Uterus (tissue), 4 donors: ENCODE measurements at places on chromosomes 3 and 15.
A peak's percentile ranks its signal among the peaks of the same experiment; 100 is the strongest.

- H3K27me3 ChIP-seq = no peaks in the 10 kb centered on the region
- H3K4me1 ChIP-seq = no peaks in the 10 kb centered on the region
- H3K36me3 ChIP-seq = no peaks in the 10 kb centered on the region
- no peak overlapping the region for H3K4me3 ChIP-seq
- no peak overlapping the region for H3K27ac ChIP-seq
- no peak for DNase-seq
Measured at GRCh38 chr3:144915202-144915601, 943.6 kb downstream of the DIPK2A start.

GRCh38 chr15:39115379-39116057, 465.4 kb upstream of the THBS1 start:
- no peaks in the 10 kb centered on the region for H3K4me1 ChIP-seq
- no peaks in the 10 kb centered on the region for H3K27me3 ChIP-seq
- H3K36me3 ChIP-seq = no peaks in the 10 kb centered on the region
- no peak overlapping the region for H3K4me3 ChIP-seq
- no peak overlapping the region for H3K27ac ChIP-seq
- DNase-seq = no peak

DNA sequence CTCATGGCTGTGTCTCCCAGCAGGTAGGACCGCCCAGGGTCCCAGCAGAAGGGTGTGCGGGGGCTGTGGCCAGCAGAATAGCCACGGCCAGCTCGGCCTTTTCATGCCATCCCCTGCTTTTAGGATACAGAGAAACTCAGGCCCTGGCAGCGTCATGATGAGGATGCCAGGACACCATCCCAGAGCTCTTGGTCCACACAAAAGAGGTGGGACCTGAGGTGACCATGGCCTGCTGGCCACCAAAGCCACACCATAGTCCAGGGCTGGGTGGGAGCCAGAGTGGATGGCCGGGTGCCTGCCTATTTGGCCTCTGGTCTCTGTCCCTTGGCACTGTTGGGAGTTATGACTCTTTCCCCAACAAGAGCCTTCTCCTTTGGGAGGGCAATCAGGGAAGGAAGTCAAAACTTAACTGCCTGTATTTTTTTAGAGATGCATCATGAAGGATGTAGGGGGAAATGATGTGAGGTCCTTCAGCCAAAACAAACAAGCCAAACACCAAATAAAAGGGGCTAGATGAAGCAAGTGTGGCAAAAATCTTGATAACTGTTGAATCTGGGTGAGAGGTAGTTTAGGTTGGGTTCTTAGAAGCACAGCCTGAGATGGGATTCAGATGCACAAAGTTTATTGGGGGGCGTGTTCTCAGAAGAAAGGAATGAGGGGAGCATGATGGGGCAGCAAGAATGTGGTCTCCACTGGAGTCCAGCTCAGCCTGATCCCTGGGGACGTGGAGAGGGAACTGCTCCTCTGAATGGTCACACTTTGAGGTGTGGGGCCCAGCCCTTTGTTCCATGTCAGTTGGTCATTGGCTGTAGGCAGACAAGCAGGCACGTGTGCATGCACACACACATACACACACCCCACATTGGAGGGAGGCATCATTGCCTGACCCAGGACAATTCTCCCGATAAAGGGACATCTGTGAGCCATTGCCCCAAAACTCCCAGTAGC, 33.2 kb downstream of the SMAD6 start:
- H3K27ac ChIP-seq = peak overlapping the region; percentile 70
- DNase-seq = no peak
- H3K36me3 ChIP-seq = no peaks in the 10 kb centered on the region
- H3K4me1 ChIP-seq = peaks cover 9% of the 10 kb centered on the region

DNA sequence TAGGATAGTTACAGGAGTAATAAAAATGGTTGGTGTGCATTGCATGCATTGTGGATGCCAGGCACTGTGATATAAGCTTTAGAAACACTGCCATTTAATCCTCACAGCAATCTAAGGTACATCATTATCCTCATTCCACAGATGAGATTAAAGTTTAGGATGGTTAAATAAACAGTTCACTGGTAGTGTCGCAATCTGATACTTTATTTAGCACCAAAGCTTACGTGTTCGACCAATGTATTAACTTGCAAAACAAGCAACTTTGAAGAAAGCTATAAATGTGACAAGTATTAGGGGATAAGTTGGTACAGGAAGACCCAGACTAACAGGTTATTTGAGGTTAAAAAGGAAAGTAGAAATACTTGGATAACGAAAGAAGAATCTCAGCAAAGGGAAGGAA, 150.5 kb upstream of the ZNF385D start:
- no peak overlapping the region for H3K4me3 ChIP-seq
- DNase-seq = no peak
- no peaks in the 10 kb centered on the region for H3K4me1 ChIP-seq

DNA sequence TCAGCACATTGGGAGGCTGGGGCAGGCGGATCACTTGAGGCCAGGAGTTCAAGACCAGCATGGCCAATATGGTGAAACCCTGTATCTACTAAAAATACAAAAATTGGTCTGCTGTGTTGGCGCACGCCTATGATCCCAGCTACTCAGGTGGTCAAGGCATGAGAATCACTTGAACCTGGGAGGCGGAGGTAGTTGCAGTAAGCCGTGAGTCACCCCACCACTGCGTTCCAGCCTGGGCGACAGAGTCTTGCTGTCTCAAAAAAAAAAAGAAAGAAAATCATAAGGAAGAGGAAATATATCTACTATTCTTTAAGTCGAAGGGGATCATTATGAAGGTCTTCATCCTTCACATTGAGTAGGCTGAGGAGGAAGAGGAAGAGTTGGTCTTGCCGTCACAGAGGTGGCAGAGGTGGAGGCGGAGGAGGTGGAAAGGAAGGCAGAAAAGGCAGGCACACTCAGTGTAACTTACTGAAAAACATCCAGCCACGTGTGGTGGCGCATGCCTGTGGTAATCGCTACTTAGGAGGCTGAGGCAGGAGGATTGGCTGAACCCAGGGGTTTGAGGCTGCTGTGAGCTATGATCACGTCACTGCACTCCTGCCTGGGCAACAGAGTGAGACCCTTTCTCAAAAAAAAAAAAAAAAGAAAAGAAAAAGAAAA, 14.2 kb downstream of the CSK start:
- DNase-seq = no peak
- H3K27me3 ChIP-seq = no peaks in the 10 kb centered on the region
- H3K4me1 ChIP-seq = no peaks in the 10 kb centered on the region

GRCh38 chr15:101479851-101480612, 9.5 kb downstream of the PCSK6 start:
- H3K36me3 ChIP-seq = no peaks in the 10 kb centered on the region
- no peaks in the 10 kb centered on the region for H3K4me1 ChIP-seq
- no peak overlapping the region for H3K27ac ChIP-seq
- H3K4me3 ChIP-seq = no peak overlapping the region
- no peaks in the 10 kb centered on the region for H3K27me3 ChIP-seq

DNA sequence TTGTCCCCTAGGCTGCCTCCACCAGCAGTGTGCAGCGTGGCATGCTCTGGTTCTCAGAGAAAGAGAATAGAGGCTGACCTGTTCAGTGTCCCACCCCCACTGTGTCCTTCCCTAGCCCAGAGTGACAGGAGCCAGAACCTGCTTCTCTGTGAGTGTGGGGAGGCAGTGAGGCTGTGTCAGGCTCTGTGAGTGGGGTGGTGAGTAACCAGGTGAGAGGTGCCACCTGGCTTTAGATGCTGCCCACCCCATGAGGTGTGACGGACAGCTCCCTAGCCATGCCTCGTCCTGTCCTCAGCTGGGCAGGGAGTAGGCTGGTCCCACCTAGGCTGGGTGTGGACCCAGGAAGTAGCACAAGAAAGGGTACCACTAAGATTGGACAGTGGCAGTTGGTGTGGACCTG, 6.3 kb downstream of the TEX264 start:
- no peak overlapping the region for H3K27ac ChIP-seq
- no peaks in the 10 kb centered on the region for H3K36me3 ChIP-seq
- H3K4me1 ChIP-seq = peaks cover 6% of the 10 kb centered on the region

GRCh38 chr15:60814062-60814461, 335.1 kb upstream of the ICE2 start:
- H3K27ac ChIP-seq = no peak overlapping the region
- H3K27me3 ChIP-seq = no peaks in the 10 kb centered on the region
- DNase-seq = no peak
- H3K36me3 ChIP-seq = no peaks in the 10 kb centered on the region

GRCh38 chr3:128173849-128174248, 20.6 kb downstream of the EEFSEC start:
- DNase-seq = no peak
- no peaks in the 10 kb centered on the region for H3K27me3 ChIP-seq
- H3K36me3 ChIP-seq = no peaks in the 10 kb centered on the region
- peak overlapping the region; percentile 79 for H3K27ac ChIP-seq

DNA sequence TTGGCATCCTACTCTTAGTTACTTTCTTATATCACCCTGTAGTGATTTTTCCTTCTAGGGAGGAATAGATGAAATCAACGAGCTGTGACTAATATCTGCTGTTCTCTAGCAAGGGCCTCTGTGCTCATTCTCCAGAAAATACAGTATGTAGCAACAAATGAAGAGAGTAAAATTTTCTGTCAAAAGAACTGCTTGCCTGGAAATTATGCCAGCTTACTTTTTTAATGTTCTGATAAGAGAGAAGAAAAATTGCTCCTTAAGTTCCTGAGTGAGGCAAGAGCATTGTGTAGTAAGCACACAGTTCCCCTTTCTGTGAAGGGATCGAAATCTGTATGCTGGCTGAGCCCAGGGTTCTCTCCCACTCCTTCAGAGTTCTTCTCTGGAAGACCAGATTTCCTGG, 51.4 kb upstream of the GK5 start:
- no peaks in the 10 kb centered on the region for H3K4me1 ChIP-seq
- H3K36me3 ChIP-seq = no peaks in the 10 kb centered on the region
- no peak for DNase-seq
- H3K27ac ChIP-seq = peak overlapping the region; percentile 32
- H3K27me3 ChIP-seq = no peaks in the 10 kb centered on the region

GRCh38 chr15:51195459-51195858, 100.8 kb upstream of the TNFAIP8L3 start:
- no peaks in the 10 kb centered on the region for H3K27me3 ChIP-seq
- no peak overlapping the region for H3K27ac ChIP-seq
- no peaks in the 10 kb centered on the region for H3K4me1 ChIP-seq
- no peak for DNase-seq

- no peak overlapping the region for H3K27ac ChIP-seq
- no peaks in the 10 kb centered on the region for H3K27me3 ChIP-seq
- DNase-seq = no peak
- no peaks in the 10 kb centered on the region for H3K4me1 ChIP-seq
- H3K36me3 ChIP-seq = no peaks in the 10 kb centered on the region
Measured at GRCh38 chr3:168612671-168613070, 516.9 kb upstream of the GOLIM4 start.

DNA sequence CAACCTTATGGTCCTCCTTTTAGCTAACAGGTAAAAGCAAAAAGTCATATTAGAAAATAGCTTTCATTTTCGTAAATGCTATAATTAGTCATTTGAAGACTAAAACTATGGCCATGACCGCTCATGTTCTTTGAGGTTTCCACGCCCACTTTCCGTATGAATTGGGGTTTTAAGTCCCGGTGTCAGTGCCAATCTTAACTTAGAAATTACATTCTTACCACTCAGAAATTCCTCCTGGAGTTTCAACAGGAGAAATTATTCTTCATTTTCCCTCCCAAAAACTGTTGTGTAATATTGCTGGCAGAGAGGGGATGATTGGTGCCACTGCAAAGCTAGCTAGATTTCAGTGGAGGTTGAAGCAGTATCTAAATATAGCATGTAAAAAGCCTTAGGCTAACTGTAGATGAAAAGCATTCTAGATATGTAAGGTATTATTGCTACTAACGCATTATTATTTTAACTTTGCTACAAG, 71.0 kb upstream of the MDFIC2 start:
- no peaks in the 10 kb centered on the region for H3K27me3 ChIP-seq
- no peaks in the 10 kb centered on the region for H3K36me3 ChIP-seq
- DNase-seq = no peak
- H3K4me1 ChIP-seq = no peaks in the 10 kb centered on the region
- H3K4me3 ChIP-seq = no peak overlapping the region

DNA sequence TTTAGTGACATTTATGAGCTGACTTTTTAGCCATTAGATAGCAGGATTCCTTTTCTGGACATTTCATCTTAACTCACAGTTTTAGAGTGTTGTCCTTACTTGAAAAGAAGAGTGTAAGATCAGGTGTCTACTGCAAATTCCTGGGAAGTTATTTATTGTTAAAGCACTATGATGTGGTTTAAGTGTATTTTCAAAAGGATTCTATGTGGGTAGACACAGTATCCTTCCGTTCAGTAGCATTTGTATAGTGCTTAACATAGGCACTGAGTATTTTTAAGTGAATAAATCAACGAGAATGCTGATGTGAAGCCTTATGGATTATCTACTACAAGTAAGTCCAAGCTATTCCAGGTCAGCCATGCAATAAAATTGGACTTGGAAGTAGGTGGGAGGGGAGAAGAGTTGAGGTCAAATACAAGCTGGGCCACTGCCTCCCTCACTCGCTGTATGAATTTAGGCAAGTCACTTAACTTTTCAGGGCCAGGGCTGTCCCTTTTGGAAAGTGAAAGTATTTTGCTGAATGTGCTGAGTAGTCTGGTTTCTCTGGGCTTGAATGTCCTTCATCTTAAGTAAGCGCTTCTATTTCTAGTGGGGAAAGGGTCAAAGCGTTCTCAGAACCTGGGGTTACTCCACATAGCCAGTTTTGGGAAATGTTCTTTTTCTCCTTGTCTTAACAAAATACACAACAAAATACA, 48.6 kb downstream of the GAP43 start:
- H3K27ac ChIP-seq = peak overlapping the region; percentile 7
- no peaks in the 10 kb centered on the region for H3K36me3 ChIP-seq
- no peaks in the 10 kb centered on the region for H3K27me3 ChIP-seq
- H3K4me3 ChIP-seq = no peak overlapping the region
- H3K4me1 ChIP-seq = no peaks in the 10 kb centered on the region

GRCh38 chr3:136193278-136194054, 2.7 kb downstream of the MSL2 start:
- H3K36me3 ChIP-seq = no peaks in the 10 kb centered on the region
- no peaks in the 10 kb centered on the region for H3K27me3 ChIP-seq
- peak overlapping the region; percentile 100 for H3K27ac ChIP-seq
- no peak for DNase-seq

DNA sequence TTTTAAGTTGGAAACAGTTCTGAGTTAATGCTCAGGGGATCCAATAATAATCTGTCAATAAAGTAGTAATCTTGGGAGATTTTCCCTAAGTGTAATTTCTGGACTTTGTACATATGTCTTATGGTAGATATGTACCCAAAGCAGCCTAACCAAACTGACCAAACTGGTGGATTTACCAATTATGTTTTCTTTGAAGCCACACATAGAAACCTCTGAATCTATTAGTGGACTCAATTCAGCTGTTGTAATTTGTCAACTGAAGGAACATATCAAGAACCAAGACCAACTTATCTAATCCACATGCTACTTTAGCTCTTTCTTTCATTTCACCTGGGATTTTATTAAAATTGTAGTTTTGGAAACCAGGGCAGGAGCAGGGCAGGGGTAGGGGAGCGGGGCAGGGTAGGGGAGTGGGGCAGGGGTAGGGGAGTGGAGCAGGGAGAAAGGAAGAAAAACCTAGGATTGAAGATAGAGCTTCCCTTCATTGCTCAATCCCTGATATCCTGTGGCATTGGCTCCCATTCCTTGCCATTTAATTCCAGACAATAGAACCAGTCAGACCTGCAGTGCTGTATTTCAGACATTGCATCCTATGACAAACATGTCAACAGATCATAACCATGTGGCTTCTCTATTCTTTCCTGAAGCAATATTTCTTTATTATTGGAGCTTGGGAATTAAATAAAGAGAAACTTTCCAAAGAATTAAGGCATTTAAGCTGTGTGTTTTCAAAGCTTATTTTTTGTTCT, 101.8 kb downstream of the NFKBIZ start:
- no peaks in the 10 kb centered on the region for H3K27me3 ChIP-seq
- no peak for DNase-seq
- no peaks in the 10 kb centered on the region for H3K36me3 ChIP-seq
- H3K4me1 ChIP-seq = no peaks in the 10 kb centered on the region
